ENCODE measurements at places on chromosomes 12 and 14.
A peak's percentile ranks its signal among the peaks of the same experiment; 100 is the strongest.

- DNase-seq, result no peak
These were observed 21.8 kb downstream of the SUSD6 start for GRCh38 chr14:69633238-69633637.

GRCh38 chr12:25017336-25017735 is 68.4 kb upstream of the BCAT1 start:
- no peak for DNase-seq

GRCh38 chr12:51821440-51822260 is 26.9 kb downstream of the FIGNL2 start:
- no peak for DNase-seq

DNA sequence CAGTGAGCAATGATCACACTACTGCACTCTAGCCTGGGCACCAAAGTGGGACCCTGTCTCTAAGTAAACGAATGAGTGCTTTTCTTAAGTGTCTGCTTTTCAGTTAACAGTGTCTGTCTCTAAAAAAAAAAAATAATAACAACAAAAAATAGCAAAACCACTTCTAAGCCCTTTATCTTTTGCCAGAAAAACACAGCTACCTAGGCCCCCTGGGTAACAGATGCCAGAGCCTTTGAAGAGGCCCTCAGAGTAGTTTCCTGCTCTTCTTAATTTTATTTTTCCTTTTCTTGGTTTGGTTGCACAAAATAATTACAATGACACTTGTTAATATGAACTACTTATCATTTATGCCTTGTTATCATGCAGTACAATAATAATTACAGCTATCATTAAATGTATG is 32.8 kb upstream of the RAP1B start:
- no peak for DNase-seq

DNA sequence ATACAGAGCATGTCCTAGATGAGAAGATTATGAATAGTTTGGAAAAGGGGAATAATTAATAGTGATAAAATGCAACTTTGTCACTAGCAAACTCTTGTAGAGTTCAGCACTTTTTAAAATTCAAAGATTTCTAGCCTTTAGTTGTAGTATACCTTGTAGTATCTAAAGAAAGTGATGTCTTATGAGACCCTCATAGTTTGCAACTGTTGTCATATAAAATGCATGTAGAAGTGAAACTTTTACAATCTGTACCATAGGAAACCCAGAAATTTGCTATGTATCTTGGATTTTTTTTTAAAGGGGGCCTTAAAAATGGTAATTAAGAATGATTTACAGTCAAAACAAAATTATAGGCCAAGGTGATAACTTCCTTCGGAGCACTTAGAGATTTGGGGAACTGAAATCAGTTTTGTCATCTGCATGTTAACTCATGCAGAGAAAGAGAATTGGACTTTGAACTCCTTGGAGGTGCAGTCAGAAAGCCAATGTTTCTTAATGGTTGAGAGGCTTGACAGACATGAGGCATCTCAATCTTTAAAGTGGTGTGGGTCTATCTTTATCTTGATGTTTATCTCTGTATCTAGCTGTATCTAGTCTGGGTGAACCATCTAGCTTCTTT is 1.3 kb downstream of the LRRK2 start:
- no peak for DNase-seq

GRCh38 chr12:79674629-79675028 is 16.1 kb downstream of the PAWR start:
- DNase-seq, result no peak

DNA sequence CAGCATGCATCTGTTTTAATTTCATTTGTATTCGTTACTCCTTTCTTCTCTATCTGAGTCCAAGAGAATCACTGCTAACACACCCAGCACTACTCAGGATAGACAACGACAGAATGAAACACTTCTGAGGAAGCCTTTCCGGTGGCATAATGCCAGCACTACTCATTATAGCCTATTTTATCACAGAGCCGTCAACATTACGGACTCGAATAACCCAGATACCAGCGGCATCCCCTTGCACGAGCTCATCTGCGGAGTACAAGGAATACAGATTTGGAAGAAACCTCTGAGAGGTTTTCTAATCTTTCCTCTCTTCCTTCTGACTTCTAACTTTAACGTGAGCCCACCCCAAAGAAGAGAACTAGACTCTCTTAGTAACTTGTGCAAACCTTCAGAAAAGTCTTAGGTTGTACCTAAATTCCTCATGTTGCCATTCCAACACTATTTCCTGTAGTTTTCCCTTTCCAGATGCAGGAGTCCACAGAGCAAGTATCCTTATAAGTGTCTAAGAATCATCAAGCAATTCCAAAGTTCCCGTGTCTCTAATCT is 248.1 kb downstream of the APAF1 start:
- DNase-seq, result peak; percentile 8

- DNase-seq, result peak; percentile 77
These were observed 41.6 kb downstream of the UBE3B start for GRCh38 chr12:109518820-109519665.

GRCh38 chr12:53677800-53678148 is 1.9 kb upstream of the ATP5MC2 start:
- DNase-seq, result no peak

DNA sequence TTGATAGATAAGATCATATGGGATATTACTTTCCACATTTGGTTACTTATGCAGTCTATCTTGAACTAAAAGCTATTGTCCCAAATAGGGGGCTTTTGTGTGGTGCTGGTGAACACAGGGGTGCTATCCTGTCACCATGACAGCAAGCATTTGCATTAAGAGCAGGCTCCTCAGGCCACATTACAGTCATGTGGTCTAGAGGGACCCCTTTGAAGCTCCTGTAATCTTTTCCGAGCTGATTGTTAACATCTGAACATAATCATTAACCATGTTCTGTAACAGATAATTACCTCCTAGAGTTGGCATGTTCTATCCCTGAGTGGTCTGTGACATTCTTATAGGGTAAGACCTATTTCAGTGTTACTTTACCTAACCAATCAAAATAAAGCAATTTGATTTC is 178.8 kb downstream of the KTN1 start:
- no peak for DNase-seq

DNA sequence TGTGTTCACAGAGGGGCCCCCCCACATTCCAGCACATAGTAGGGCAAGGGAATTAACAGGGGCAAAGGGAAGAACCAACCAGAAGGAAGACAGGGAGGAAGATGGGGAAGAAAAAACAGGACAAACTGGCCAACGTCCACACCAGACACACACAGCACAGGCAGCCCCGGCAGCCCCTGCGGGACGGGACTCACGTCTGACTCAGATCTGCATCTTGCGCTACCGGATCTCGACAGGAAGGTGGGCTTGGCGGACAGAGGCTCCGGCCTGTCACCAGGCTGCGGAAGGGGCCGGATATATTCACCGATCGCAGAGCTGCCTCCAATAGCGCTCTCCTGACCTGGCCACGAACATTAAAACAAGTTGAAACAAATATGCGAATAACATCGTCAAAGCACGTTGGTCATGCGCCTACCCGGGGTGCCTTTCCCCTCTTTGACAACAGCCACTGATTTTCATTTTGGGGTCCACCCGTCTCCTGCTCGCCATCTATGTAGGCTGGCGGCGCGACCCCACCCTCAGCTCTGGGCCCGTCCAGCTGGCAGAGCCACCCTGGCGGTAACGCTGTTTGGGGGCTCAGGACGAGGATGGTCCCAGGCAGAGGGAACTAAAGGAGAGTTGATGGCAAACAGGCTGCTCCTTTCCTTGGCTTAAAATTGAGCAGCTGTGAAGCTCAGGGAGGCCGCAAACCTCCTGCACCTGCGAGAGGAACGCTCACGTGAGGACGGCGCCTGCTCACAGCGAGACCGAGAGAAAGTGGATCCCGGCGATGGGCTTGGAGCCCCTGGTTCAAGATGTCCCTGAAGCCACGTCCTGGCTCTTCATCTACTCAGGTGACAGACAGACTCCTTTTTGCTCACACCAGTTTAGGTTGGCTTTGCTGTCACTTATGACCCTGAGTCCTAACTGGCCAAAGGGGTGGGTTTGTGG is 113.6 kb downstream of the PIWIL1 start:
- DNase-seq, result no peak

GRCh38 chr12:69066492-69067373 is 133.8 kb upstream of the CPM start:
- DNase-seq, result no peak

DNA sequence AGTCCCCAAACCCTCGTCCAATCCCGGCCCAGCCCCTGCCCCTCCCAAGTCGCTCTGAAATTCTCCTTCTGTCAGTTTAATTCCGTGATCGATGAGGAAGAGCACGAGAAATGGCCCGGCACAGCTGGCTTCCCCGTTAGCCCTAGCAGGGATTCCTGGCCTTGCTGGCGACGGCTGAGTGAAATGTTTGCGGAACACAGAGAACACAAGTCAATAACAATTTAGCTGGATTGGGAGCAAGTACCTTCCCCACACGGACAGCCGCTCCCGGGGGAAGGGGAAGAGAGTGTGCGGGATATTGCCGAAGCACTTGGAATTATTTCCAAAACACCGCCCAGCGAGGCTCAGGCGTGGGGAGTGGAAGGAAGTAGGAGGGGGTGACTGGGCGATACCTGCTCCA is 134.6 kb downstream of the RBM19 start:
- no peak for DNase-seq

GRCh38 chr14:49193332-49194065 is 392.7 kb downstream of the RPS29 start:
- no peak for DNase-seq

- DNase-seq, result no peak
These were observed 6.8 kb upstream of the NUDT4 start for GRCh38 chr12:93370947-93371346.

- DNase-seq, result no peak
These were observed 196.0 kb downstream of the GALC start for GRCh38 chr14:87797001-87797400.

DNA sequence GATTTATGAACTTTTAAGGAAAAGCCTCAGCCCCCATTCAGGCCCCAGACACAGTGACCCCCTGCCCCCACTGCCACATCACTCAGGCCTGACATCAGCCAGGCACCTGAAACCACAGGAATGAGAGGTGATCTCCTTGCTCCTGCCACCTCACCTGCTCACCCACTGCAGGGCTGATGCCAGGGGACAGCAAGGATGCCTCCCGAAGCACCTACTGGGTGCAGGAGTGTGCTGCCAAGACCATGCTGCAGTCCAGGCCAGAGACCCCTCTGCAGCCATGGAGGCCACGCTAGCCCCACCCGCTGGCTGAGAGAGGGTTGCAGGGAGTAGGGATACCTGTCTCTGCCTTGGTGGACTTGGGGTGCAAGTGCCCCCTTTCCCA is 18.6 kb upstream of the KRT7 start:
- no peak for DNase-seq

GRCh38 chr14:21924479-21924878 is 250.9 kb upstream of the OR4E1 start:
- DNase-seq, result no peak

GRCh38 chr14:37428954-37429353 is 166.1 kb downstream of the FOXA1 start:
- DNase-seq, result no peak

DNA sequence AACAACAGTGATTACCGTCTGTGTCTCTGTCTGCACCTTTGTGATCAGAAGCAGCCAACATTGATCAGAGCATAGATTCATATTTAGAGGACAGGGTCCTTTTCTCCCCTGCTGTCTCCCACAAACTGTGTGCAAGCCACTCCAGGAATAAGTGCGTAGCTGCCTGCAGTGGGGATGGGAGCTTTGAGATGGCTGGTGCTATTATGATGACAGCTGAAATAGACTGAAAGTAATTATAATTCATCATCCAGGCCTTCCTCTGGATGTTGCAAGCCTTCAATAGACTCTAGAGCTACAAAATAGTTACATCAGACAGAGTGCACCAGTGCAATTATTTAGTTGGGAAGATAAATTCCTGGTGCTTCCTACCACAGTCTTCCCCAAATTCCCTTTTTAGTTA is 68.1 kb downstream of the BORCS5 start:
- DNase-seq, result no peak

GRCh38 chr12:124389138-124389724 is 94.3 kb downstream of the RFLNA start:
- DNase-seq, result peak; percentile 85

DNA sequence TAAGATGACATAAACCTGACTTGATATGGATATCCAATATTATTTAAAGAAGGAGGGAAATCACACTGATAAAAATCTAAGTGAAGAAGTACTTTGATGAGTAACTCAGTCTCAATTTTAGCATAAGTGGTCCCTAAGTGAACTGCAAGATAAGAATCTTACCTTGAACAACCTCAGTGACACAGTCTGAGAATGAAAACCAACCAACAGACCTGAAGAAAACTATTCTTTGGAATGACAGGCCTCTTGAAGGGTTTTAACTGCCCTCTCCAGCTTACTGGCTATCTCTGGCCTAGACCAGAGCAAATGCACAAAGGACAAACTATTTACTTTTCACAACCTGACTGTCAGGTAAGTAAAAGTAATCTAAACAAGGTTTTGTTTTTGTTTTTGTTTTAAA is 44.7 kb downstream of the CPM start:
- no peak for DNase-seq

DNA sequence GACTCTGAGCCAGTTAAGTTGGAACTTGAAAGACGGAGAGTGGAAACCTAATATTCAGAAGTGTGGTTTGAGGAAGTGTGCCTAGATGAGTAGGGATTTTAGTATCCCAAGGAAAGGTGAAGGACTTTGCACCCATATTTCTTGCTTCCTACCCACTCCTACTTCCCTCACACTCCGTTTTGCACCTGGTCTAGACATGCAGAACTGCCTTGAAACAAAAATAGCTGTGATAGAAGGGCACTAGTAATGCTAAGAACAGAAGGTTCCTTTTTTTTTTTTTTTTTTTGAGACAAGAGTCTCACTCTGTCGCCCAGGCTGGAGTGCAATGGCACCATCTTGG is 732 bp upstream of the ARF3 start:
- DNase-seq, result no peak

DNA sequence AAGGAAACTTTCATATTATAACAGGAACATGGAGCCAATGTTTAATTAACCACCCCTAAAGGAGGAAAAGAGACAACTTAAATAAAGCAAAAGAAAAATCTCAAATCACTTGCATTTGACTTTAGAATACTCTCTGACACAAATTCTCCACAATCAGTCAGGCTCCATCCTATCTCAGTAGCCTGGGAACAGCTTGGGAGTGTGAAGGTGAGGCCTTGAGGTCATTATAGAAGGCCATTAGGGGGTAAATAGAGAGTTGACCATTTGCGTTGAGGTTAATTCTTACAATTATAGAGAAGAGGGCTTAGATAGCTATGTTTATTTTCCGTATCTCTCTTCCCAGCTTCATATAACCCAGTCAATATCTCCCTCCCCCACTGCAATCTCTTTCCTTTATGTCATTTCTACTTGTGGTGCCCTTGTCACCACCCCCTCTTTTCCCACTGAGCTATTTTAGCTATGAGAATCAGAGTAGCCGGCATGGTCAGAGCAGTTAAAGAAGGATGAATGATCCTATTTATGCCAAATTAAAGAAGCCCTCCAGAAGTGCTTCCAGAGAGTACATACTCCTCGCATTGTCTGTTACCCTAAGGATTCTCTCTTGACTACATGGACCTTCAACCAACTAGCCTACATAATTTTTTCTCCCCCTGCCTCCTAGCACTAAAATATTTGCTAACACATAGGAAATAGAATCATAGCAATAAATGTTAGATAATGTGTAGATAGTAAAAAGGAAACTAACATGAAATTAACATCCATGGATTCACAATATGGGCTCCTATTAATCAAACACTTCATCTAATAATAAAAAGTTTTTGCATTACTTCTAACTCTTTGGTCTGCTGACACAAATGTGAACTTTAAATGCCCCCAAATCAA is 135.2 kb upstream of the KRR1 start:
- no peak for DNase-seq
